Neural progenitor cell (in vitro differentiated cells): ENCODE measurements at places on chromosomes 5 and 9. TPM values are rescaled to one million over a fixed set of nuclear protein-coding genes. Genes with fewer than 3 reads are reported as not detected.

GRCh38 chr5:11998397-11998796 lies 94.2 kb upstream of the CTNND2 start:
- H3K4me3 ChIP-seq = no peak overlapping the region
- no peaks in the 10 kb centered on the region for H3K4me1 ChIP-seq
- H3K27me3 ChIP-seq = no peaks in the 10 kb centered on the region
- no peak for DNase-seq

DNA sequence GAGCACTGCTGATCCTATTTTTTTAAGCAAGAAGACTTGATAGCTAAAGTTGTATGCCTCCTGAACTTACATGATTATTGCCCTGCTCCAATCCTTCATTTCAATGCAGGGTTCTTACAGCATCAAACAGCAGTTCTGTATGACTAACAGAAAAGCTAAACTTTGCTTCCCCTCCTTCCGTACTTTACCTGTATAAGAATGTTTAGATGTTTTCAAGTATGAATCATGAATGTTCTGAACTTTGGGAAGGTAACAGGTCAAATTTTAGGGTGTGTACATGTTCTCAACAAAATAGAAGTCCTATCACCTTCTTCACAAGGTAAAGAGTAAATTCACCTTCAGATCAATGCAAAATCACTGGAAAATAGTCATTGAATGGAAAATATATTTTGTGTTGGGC lies 972.6 kb upstream of the SEMA6A start:
- no peak for DNase-seq
- no peaks in the 10 kb centered on the region for H3K36me3 ChIP-seq
- no peak overlapping the region for H3K27ac ChIP-seq
- no peaks in the 10 kb centered on the region for H3K27me3 ChIP-seq

GRCh38 chr9:103364753-103365152 lies 369.6 kb downstream of the CYLC2 start:
- DNase-seq = no peak
- no peaks in the 10 kb centered on the region for H3K36me3 ChIP-seq
- H3K27ac ChIP-seq = no peak overlapping the region
- no peaks in the 10 kb centered on the region for H3K27me3 ChIP-seq
- H3K4me1 ChIP-seq = no peaks in the 10 kb centered on the region

DNA sequence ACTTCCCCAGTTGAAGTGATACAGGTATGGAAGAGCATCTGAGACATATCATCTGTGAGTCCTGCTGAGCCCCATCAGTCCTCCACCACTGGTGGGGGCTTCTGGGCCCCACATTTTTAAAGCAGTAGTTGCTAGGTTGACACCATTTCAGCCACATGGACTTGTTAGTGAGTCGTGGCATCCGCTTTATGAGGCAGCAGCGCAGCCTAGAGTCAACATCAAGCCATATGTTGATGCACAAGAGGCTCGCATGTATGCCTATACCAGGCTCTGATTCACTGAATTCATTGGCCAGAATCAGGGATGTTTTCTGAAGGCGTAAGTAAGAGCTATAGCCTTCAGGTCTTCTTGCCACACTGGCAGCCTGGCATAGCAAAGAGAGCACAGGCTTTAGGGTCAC lies 26.8 kb downstream of the ZNF346 start:
- DNase-seq = no peak
- H3K27me3 ChIP-seq = no peaks in the 10 kb centered on the region
- no peaks in the 10 kb centered on the region for H3K4me1 ChIP-seq
- H3K27ac ChIP-seq = no peak overlapping the region

GRCh38 chr9:14277244-14277643 lies 36.7 kb downstream of the NFIB start:
- no peak overlapping the region for H3K4me3 ChIP-seq
- no peak for DNase-seq

DNA sequence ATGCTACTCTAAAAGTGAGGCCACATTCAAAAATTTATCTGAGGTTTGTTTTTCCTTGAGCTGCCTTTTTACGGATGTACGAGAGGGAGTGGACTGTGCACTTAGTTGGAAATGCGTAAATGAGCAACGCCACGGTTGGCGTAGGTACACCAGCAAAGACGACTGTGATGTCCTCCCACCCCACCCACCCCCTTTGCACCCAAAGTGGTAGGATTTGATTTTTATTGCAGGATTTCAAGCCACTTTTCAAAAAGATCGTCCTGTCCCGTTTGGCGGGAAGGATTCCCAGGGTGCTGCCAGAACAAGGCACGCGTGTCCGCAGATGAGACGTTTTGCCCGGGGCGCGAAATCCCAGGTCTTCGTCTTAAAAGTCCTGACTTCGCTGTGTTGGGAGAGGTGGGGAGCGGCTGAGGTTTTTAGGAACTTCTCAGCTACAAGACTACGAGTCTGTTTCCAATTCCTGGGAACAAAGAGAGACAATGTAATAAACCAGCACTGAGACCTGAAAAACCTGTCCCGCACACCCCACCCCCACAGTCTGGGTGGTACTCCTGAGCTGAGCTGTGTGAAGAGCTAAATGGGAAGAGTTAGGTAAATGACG lies 1.0 kb upstream of the TLE1 start:
- peak overlapping the region; percentile 59 for H3K4me3 ChIP-seq
- H3K27ac ChIP-seq = no peak overlapping the region
- peak; percentile 41 for DNase-seq
- peaks cover 22% of the 10 kb centered on the region for H3K27me3 ChIP-seq
- peaks cover 24% of the 10 kb centered on the region for H3K4me1 ChIP-seq

SEMA6A gene
- total RNA-seq = 75.3 and 86.4 TPM in 2 replicates

DNA sequence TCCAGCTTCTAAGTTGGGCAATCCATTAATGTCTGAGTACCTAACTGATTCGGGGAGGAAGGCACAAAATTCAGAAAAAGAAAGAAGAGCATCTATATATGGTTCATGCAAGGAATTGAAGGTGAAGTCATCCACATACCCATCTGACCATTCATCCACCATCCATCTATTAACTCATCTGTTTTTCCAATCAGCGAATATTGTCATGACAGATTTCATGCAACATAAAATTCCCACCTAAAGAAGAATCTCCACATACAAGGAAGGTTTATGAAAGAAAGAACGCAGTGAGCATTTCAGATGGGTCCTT lies 164.7 kb downstream of the GRIA1 start:
- no peaks in the 10 kb centered on the region for H3K36me3 ChIP-seq
- no peaks in the 10 kb centered on the region for H3K27me3 ChIP-seq
- DNase-seq = no peak
- H3K4me1 ChIP-seq = peaks cover 33% of the 10 kb centered on the region

DNA sequence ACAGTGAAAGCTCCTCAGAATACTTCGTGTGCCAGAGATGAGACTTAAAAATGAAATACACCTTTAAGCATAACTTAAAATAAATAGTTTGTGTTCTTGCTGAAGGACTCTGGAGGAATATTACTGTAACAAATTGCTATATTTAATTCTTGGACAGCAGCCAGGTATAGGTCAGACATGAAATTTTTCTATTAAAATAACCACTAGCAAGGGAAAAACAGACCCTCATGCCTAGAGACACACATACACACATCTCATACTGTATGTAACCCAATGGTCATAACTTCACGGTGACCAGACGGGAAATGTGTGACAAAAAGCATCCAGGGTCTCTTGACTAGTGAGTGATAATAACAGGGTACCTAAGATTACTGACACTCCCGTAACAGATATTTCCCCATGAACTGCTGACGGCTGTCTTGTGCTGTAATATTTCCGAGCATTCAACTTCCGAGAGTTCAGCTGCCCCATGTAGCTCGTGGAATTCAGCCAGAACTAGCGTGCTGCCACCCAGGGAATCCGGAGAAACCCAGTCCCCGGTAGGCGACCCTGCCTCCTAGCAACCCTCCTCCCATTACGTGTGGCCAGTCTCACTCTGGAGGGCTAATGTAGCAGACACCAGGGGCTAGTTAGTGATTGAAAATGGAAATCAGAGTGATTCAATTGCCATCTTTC lies 2295.1 kb upstream of the WWC1 start:
- H3K4me3 ChIP-seq = no peak overlapping the region
- peaks cover 9% of the 10 kb centered on the region for H3K4me1 ChIP-seq

GRCh38 chr9:14309403-14309802 lies 4.5 kb downstream of the NFIB start:
- DNase-seq = no peak
- H3K36me3 ChIP-seq = no peaks in the 10 kb centered on the region
- H3K27ac ChIP-seq = no peak overlapping the region
- peaks cover 3% of the 10 kb centered on the region for H3K4me1 ChIP-seq

DNA sequence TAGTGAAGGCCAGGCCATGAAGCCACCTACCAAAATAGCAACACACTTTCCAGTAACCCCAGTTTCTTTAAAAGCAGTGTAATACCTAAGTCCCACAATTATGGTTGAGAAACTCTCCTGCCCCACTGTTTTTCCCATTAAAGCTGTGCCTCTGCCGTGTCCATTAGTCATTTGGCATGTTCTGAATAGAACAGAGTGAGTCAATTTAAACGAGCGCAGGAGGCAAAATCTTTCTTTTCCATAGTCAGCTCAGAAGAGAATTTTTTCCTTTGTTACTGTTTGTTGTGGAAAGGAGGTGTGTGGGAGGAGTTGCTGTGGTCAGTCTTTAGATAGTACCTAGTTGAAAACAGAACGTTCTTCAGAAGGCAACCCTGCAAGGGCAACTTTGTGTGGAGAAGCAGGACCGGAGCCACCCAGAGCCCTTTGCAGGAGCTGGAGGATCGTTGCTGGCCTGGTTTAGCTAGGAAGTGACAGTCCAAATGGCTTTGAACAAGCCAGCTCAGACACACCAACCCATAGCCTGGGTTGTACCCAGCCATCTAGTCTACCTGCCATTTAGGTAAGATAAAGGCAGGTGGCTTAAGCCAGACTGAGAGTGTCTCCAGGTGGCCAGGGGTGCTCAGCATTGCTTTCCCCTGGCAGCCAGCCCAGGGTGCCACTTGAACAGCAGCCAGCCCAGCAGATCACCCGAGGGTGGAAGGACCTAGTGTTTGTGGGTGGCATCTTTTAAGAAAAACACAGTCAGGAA lies 30.4 kb downstream of the GADD45G start:
- no peak for DNase-seq
- no peaks in the 10 kb centered on the region for H3K27me3 ChIP-seq
- H3K4me1 ChIP-seq = peaks cover 13% of the 10 kb centered on the region
- H3K27ac ChIP-seq = no peak overlapping the region

- H3K27ac ChIP-seq = no peak overlapping the region
- no peak overlapping the region for H3K4me3 ChIP-seq
- peaks cover 5% of the 10 kb centered on the region for H3K36me3 ChIP-seq
- no peaks in the 10 kb centered on the region for H3K27me3 ChIP-seq
These were observed 178.9 kb upstream of the TUSC1 start for GRCh38 chr9:25857147-25857546.

DNA sequence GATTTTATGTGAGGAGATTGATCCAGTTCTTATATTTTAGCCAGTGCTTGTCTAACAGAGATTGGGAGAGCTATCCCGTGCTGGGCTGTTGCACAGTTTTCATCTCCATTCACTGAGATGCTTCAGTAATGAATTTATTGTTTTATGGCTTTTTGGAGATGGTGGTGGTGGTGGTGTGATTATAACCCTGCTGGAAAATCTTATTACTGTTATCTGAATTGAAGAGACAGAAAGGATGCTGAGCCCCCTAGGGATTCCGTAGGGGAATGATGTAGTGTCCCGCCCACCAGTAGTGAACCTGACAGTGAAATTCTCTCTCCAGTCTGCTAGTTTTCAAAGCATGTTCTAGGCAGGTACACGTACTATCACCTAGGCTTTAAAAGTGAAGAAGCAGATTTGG lies 1.9 kb downstream of the RAI14 start:
- H3K4me1 ChIP-seq = peaks cover 7% of the 10 kb centered on the region
- H3K27me3 ChIP-seq = no peaks in the 10 kb centered on the region
- H3K4me3 ChIP-seq = peak overlapping the region; percentile 89

GRCh38 chr5:51388488-51389287 lies 5.4 kb downstream of the ISL1 start:
- no peak overlapping the region for H3K27ac ChIP-seq
- H3K4me3 ChIP-seq = peak overlapping the region; percentile 39
- no peaks in the 10 kb centered on the region for H3K36me3 ChIP-seq
- no peak for DNase-seq
- peaks cover 100% of the 10 kb centered on the region for H3K27me3 ChIP-seq

- DNase-seq = peak; percentile 44
- H3K36me3 ChIP-seq = no peaks in the 10 kb centered on the region
- no peaks in the 10 kb centered on the region for H3K4me1 ChIP-seq
These were observed 15.7 kb downstream of the TMEM171 start for GRCh38 chr5:73136055-73136562.

DNA sequence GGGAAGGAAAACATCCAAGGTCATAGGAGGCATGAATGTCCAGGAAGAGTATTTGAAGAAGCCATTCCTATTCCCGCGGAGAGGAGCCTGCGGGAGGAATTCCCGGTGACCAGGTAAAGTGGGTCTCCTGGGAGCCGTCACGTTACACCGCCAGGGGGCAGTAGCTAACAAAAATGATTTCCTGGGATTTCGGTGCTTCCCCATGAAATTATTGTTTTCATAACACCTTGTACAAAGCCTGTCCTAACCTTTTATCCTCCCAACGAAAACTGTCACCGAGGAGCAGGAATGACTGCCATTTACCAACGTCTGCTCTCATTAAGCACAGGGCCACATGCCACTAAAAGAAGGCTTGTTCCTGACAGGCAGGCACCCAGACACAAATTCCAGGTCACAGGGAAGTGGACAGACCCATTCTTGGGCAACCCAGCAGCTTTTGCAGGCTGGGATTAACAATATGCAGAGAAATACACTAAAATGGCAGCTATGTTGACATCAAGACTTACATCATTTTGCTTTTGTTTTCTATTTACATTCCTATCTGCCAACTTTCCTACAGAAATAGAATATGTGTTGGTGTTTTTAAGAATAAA lies 41.2 kb upstream of the CTSL start:
- no peak overlapping the region for H3K27ac ChIP-seq
- H3K4me1 ChIP-seq = no peaks in the 10 kb centered on the region
- peak; percentile 61 for DNase-seq
- no peak overlapping the region for H3K4me3 ChIP-seq
- no peaks in the 10 kb centered on the region for H3K36me3 ChIP-seq

SLCO6A1 gene
- total RNA-seq = 0.51 and 2.1 TPM in 2 replicates

GRCh38 chr9:98129451-98129881 lies 10.4 kb upstream of the TRIM14 start:
- no peak for DNase-seq
- H3K27me3 ChIP-seq = no peaks in the 10 kb centered on the region
- no peak overlapping the region for H3K4me3 ChIP-seq
- peaks cover 14% of the 10 kb centered on the region for H3K4me1 ChIP-seq

GRCh38 chr5:147509710-147510651 lies at the start of gene DPYSL3:
Gene DPYSL3 (minus strand): TSS chr5:147510068. CDS start chr5:147509858, 210 bp downstream.
- H3K4me3 ChIP-seq = peak within 1 kb of the TSS; percentile 93
- peaks cover 45% of the 10 kb centered on the region for H3K4me1 ChIP-seq
- peaks cover 5% of the 10 kb centered on the region for H3K27me3 ChIP-seq
- H3K27ac ChIP-seq = peak within 1 kb of the TSS; percentile 50
- H3K36me3 ChIP-seq = peaks cover 4% of the 10 kb centered on the region

- no peaks in the 10 kb centered on the region for H3K36me3 ChIP-seq
- no peaks in the 10 kb centered on the region for H3K27me3 ChIP-seq
- no peak overlapping the region for H3K4me3 ChIP-seq
- H3K4me1 ChIP-seq = no peaks in the 10 kb centered on the region
- no peak for DNase-seq
- no peak overlapping the region for H3K27ac ChIP-seq
These were observed 67.4 kb upstream of the RNU6ATAC start for GRCh38 chr9:134231767-134232166.

- H3K4me1 ChIP-seq = no peaks in the 10 kb centered on the region
- no peaks in the 10 kb centered on the region for H3K27me3 ChIP-seq
- no peaks in the 10 kb centered on the region for H3K36me3 ChIP-seq
- no peak for DNase-seq
These were observed 193.2 kb downstream of the ADAMTSL1 start for GRCh38 chr9:18666986-18667772.
